Heart right ventricle (tissue), 16 donors: ENCODE measurements at places on chromosomes 13 and 19.

DNA sequence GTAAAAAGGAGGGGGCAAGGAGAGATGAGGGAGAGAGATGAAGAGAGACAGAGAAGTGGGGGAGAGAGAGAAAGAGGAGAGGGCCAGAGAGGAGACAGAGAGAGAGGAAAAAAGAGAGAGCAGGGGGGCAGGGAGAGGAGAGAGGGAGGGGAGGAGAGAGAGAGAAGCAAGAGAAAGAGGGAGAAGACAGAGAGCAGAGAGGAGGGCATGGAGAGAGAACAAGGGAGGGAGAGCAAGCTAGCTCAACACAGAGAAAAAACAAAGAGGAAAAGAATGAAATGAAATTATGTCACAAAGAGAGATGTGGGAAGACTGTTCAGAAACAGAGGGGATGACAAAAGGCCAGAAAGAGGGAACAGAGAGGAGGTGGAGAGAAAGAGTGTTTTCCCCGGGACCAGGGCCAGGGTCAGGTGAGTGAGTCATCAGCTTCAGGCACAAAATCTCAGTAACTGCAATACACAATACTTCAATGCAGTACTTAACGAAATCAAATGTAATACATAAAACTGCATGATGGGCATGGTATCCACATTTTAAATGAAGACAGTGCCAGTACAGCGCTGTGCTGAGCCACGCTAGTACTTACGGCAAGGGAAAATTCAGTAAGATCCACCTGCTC lies 4.8 kb downstream of the KLK7 start:
- H3K27ac ChIP-seq: no peak overlapping the region
- H3K36me3 ChIP-seq: no peaks in the 10 kb centered on the region
- no peaks in the 10 kb centered on the region for H3K4me1 ChIP-seq
- DNase-seq: no peak
- no peak overlapping the region for H3K4me3 ChIP-seq
- peaks cover 33% of the 10 kb centered on the region for H3K27me3 ChIP-seq

- no peak for DNase-seq
- no peak overlapping the region for H3K4me3 ChIP-seq
- H3K36me3 ChIP-seq: no peaks in the 10 kb centered on the region
Observed at GRCh38 chr13:21453387-21454081, 5.6 kb downstream of the ZDHHC20 start.

GRCh38 chr13:110538632-110539031 lies 22.9 kb downstream of the RAB20 start:
- H3K36me3 ChIP-seq: no peaks in the 10 kb centered on the region
- peak overlapping the region; percentile 83 for H3K27ac ChIP-seq
- peak; percentile 63 for DNase-seq
- H3K4me1 ChIP-seq: peaks cover 80% of the 10 kb centered on the region

GRCh38 chr19:39428283-39429112 lies 7.3 kb downstream of the RPS16 start:
- peaks cover 35% of the 10 kb centered on the region for H3K36me3 ChIP-seq
- peak overlapping the region; percentile 68 for H3K27ac ChIP-seq
- H3K27me3 ChIP-seq: no peaks in the 10 kb centered on the region
- H3K4me3 ChIP-seq: peak overlapping the region; percentile 7
- DNase-seq: peak; percentile 77

- no peak overlapping the region for H3K4me3 ChIP-seq
- no peak overlapping the region for H3K27ac ChIP-seq
- no peaks in the 10 kb centered on the region for H3K4me1 ChIP-seq
- H3K36me3 ChIP-seq: no peaks in the 10 kb centered on the region
Observed at GRCh38 chr13:90108547-90108946, 1238.9 kb upstream of the MIR17HG start.

DNA sequence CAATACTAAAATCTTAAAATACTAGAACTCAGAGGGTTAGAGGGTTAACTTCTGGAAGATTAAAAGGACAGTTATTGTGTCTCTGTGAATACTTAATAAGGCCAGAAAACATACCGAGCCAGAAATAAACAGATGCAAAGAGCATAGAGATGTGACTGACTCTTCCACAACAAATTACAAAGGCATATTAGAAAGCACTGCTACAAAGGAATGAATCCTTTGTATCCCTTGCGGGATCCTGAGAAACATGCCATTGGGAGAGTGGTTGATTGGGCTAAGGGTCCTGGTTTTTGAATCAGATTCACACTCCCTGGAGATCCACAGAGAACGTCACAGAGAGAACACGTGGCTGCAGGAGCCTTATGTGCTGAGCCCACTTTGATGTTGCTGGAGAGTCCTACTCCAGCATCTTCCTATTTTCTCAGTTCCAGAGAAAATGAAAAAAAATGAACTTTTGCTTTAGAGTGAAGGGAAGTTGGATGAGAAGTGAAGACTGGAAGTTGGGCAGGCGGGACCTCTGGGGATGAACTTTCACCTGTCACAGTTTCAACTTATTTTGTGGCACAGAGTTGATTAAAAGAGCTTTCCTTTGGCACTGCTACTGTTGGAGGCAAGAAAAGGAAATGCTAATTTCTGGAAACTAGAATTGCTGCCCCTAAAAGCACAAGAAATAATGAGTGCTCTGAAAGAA lies 309.9 kb downstream of the DCT start:
- DNase-seq: no peak
- no peak overlapping the region for H3K4me3 ChIP-seq
- H3K36me3 ChIP-seq: no peaks in the 10 kb centered on the region
- H3K4me1 ChIP-seq: peaks cover 11% of the 10 kb centered on the region

GRCh38 chr13:41284512-41285288 lies 21.3 kb upstream of the MTRF1 start:
- H3K27ac ChIP-seq: no peak overlapping the region
- no peaks in the 10 kb centered on the region for H3K4me1 ChIP-seq
- H3K36me3 ChIP-seq: no peaks in the 10 kb centered on the region

GRCh38 chr19:47755762-47756626 lies 10.6 kb downstream of the NOP53 start:
- H3K27me3 ChIP-seq: no peaks in the 10 kb centered on the region
- H3K27ac ChIP-seq: no peak overlapping the region
- H3K4me1 ChIP-seq: no peaks in the 10 kb centered on the region
- H3K4me3 ChIP-seq: no peak overlapping the region
- peaks cover 97% of the 10 kb centered on the region for H3K36me3 ChIP-seq
- DNase-seq: no peak

DNA sequence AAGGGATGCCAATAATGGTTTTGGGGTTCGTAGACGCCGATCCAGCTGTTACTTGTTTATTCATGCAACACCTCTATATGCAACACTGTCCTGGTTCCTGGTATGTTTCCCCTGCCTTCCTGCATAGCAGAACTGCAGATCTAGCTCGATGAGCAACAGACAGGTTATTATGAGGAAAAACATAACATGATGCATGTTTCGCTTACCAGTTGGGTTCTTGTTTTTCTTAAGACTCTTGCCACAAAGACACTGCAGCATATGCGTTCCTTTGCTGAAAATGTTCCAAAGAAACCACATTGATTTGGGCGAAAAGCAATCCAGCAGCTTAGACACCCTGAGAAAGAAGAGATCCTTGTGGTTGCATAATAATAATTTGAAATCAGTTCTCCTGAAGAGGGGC lies 583 bp downstream of the FGF14 start:
- no peaks in the 10 kb centered on the region for H3K36me3 ChIP-seq
- peaks cover 7% of the 10 kb centered on the region for H3K27me3 ChIP-seq
- peak overlapping the region; percentile 64 for H3K4me3 ChIP-seq
- peaks cover 23% of the 10 kb centered on the region for H3K4me1 ChIP-seq

- H3K4me3 ChIP-seq: no peak overlapping the region
- no peaks in the 10 kb centered on the region for H3K4me1 ChIP-seq
- no peaks in the 10 kb centered on the region for H3K27me3 ChIP-seq
- H3K27ac ChIP-seq: no peak overlapping the region
- no peaks in the 10 kb centered on the region for H3K36me3 ChIP-seq
Observed at GRCh38 chr13:20561741-20562140, 5.2 kb upstream of the IFT88 start.

- H3K27ac ChIP-seq: no peak overlapping the region
- H3K27me3 ChIP-seq: no peaks in the 10 kb centered on the region
- H3K36me3 ChIP-seq: no peaks in the 10 kb centered on the region
- H3K4me1 ChIP-seq: peaks cover 25% of the 10 kb centered on the region
- H3K4me3 ChIP-seq: no peak overlapping the region
- DNase-seq: peak; percentile 21
Observed at GRCh38 chr13:39788102-39788501, 132.6 kb downstream of the COG6 start.

DNA sequence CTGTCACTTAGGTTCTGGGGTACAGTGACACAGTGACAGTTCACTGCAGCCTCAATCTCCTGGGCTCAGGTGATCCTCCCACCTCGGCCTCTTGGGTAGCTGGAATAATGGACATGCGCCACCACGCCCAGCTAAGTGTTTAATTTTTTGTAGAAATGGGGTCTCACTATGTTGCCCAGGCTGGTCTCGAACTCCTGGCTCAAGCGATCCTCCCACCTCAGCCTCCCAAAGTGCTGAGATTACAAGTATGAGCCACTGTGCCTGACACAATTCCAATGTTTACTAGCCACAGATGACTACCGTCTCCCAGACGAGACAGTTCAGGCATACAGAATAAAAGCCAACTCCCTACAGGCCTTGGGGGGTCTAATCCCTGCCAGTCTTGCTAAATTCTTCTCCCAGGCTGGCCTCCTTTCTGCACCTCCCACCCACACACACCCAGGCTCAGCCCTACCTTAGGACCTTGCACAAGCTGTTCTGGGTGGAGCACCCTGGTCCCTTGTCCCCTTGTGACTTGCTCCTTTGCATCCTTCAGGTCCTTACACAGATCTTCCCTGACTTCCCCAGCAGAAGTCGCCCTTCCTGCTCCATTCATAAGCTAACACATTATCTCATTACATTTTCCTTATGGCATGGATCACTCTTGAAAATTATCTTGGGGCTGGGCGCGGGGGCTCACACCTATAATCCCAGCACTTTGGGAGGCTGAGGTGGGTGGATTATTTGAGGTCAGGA lies 106.4 kb downstream of the INSR start:
- peaks cover 18% of the 10 kb centered on the region for H3K4me1 ChIP-seq
- no peaks in the 10 kb centered on the region for H3K27me3 ChIP-seq
- no peak overlapping the region for H3K27ac ChIP-seq
- H3K4me3 ChIP-seq: no peak overlapping the region
- H3K36me3 ChIP-seq: no peaks in the 10 kb centered on the region
- DNase-seq: no peak
